HCEC 1CT (cell line): ENCODE measurements at places on chromosomes 16 and 17.

GRCh38 chr17:5715478-5715877 is 131.2 kb upstream of the NLRP1 start:
- no peak for DNase-seq

DNA sequence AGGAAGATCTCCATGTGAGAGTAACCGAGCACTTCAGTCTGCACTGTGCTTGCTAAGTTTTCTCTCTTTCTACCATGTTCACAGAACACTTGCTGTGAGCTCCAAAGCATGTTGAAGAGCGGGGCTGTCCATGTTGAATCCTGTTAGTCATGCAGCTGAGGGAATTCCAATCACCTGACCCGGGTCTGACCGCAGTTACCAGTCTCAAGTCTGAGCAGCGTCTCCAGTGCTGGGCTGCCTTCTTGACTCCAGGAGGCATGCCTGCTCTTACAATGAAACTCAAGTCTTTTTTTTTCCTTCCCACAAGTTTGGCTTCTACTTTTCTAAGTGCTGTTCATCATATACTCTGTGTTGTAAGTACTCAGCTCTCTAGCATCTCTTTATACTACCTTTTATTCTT is 44.3 kb downstream of the HOXB1 start:
- peak; percentile 97 for DNase-seq

- no peak for DNase-seq
Observed at GRCh38 chr16:57115514-57116182, 23.3 kb downstream of the CPNE2 start.

- no peak for DNase-seq
Observed at GRCh38 chr16:23293016-23293415, 9.1 kb upstream of the SCNN1B start.

- DNase-seq: no peak
Observed at GRCh38 chr16:74485916-74486315, 64.6 kb upstream of the CLEC18B start.

- no peak for DNase-seq
Observed at GRCh38 chr17:66610361-66611133, 224.4 kb upstream of the CACNG5 start.

- no peak for DNase-seq
Observed at GRCh38 chr16:73882033-73882432, 414.6 kb upstream of the PSMD7 start.

- DNase-seq: peak; percentile 50
Observed at GRCh38 chr17:80866050-80866793, 125.4 kb upstream of the CHMP6 start.

DNA sequence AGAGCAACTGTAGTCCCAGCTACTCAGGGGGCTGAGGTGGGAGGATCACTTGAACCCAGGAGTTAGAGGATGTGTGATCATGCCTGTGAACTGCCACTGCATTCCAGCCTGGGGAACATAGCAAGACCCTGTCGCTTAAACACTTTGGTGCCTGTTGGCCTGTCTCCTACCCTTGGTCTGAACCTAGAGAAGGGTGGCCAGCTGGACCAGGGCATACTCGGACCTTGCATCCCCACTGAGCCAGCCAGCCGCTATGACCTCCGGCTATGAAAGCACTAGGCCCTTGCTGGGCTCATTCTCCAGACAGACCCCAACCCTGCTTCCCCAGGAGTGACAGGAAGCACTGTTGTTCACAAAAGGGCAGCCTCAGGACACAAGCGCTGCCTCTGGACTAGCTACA is 4.6 kb downstream of the IFT20 start:
- no peak for DNase-seq

DNA sequence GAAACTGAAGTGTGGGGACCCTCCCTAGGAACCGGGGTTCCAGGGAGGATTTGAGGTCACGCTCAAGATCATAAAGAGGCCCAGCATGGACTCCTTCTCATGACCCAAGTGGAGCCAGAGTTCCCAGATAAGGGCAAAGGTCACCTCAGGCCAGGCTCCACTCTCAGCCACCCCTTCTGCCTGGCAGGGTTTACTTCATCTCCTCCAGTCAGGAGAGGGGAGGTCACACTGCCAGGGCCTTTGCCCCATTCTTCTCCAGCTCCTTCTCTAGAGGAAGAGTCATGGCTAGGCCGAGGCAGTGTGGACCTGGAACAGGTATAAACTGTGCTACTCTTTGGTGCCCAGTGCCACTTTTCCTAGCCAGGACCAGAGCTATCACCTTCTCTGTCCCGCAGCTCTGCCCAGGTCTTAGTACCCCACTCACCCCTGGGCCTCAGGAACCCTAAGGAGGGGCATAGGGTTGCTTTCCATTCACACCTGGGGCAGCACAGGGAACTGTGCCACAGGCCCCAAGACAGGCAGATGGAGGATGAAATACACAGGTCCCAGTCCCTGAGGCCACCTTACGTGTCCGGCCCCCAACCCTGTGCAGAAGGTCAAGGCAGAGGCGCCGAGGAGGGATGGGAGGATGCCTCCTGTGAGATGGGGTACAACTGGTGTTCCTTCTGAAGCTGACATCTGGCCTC is 879 bp upstream of the ACSF2 start:
- DNase-seq: no peak

DNA sequence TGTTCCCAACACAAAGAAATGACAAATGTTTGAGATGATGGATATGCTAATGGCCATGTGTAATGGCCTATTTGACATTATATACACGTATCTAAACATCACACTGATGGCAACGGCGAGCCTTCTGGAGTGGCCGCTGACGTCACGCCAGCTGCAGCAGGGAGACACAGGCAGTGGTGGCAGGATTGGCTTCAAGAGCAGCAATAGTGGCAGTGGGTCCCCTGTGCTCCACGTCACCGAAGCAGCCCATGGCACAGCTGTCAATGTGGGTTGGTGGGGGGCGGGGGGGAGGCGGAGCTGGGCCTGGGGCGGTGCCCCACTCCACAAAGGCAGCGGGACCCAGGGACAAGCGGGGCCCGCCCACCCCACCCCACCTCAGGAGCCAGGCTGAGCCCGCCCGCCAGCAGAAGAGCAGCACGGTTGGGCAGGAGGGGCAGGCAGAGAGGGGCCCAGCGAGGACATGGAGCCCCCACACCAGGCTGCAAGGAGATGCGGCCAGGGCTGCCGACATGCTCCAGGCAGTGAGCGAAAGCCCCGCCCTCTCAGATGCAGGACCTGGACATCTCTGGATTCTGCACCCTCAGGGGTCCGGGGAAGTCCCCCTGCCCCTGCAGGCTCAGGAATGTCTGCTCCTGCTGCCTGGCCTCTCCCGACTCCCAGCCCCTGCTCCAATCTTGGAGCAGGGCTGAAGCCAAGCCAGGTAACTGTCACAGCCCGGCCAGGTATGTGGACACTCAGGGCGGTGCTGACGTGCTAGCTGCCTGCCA is 64.6 kb downstream of the USP32 start:
- DNase-seq: no peak

DNA sequence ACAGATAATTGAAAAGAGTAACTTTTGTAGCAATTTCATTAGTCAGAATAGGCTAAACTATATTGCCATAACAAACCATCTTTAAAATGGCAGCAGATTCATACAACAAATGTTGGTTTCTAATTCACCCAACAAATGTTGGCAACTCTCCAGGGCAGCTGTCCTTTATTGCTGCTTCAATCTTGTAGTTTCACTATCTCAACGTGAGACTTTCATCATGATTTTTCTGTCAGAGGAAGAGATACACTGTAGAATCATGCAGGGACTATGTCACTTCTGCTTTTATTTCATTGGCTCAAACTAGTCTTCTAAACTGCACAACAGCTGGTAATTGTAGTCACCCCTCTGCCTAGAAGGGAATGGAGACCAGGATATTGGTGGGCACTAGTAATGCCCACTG is 174.2 kb downstream of the TANC2 start:
- DNase-seq: no peak

DNA sequence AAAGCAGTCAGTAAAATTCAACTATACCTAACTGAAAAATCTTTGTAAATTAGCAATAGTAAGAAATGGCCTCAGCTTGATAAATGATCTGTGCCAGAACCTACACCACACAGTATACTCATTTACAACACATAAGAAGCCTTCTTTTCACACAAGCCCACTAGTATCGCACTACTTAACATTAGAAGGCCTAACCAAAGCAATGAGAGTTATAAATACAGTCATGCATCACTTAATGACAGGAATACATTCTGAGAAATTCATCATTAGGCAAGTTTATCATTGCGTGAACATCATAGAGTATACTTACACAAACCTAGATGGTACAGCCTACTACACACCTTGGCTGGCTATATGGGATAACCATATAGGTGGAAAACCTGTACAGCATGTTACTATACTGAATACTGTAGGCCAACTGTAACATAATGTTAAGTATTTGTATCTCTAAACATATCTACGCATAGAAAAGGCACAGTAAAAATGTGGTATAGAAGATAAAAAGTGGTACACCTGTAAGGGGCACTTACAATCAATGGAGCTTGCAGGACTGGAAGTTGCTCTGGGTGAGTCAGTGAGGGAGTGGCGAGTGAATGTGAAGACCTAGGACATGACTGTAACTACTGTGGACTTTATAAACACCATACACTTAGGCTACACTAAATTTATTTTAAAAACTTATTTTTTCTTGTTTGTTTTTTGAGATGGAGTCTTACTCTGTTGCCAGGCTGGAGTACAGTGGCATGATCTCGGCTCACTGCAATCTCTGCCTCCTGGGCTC is 126.5 kb upstream of the CORO6 start:
- DNase-seq: no peak

- peak; percentile 28 for DNase-seq
Observed at GRCh38 chr16:23072769-23073549, 76.3 kb downstream of the USP31 start.

DNA sequence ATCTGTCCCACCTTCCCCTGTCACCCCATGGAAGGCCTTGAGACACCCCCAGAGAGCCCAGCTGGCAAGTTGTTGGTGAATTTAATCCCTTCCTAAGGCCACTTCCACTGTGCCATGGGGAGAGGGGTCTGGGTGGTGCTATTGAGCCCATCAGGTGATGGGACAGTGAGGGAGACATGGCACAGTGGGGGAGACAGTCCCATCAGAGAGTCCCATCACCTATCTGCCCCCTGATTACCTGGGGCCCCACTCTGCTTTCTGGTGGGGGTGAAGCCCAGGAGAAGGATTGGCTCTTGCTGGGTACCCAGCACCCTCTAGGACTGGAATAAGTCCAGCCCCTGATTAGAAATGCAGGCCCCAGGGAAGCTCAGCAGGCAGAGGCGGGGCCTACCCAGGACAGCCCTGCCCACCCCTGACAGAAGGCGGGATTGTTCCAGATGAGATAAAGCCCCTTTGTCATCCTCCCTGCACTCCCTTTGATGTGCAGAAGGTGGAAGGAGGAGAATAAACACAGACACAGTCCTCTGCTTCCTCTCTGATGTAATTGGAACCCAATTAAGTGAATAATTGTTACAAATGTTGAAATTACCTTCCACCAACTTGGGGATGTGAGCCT is 18.9 kb downstream of the TMEM132E start:
- no peak for DNase-seq

GRCh38 chr16:69481901-69482341 is 57.5 kb downstream of the CYB5B start:
- no peak for DNase-seq

DNA sequence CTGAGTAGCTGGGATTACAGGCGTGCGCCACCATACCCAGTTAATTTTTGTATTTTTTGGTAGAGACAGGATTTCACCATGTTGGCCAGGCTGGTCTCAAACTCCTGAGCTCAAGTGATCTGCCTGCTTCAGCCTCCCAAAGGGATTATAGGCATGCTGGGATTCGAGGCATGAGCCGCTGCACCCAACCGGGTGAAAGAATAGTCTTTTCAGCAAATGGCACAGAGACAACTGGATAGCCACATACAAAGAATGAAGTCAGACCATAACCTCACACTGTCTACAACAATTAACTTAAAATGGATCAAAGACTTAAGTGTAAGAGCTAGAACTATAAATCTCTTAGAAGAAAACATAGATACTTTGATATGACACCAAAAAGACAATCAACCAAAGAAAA is 67.6 kb downstream of the TBC1D16 start:
- DNase-seq: no peak

DNA sequence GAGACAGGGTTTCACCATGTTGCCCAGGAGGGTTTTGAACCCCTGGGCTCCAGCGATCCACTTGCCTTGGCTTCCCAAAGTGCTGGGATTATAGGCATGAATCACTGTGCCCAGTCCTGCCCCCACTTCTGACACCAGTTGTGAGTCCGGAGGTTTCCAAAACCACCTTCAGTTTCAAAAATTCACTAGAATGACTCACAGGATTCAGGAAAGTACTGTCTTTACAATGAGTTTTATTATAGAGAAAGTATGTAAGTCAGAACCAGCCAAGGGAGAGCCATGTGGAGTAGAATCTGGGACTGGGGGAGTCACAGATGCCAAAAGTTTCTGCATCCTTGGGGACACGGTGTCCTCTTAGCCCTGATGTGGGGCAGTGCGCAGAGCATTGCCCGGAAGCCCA is 55.1 kb downstream of the PLD6 start:
- peak; percentile 84 for DNase-seq

- DNase-seq: peak; percentile 98
Observed at GRCh38 chr16:27240948-27241531, 27.5 kb downstream of the NSMCE1 start.
